ENCODE measurements at places on chromosomes 1 and 21. TPM values are rescaled to one million over a fixed set of nuclear protein-coding genes. Genes with fewer than 3 reads are reported as not detected.

DNAH14 gene
- 1.3 TPM for total RNA-seq

CYP2J2 gene
- 0.21 TPM for total RNA-seq

GUCA2A gene
- total RNA-seq: not detected

LCE2C gene
- total RNA-seq: not detected

- DNase-seq: no peak
Measured at GRCh38 chr1:36133484-36133883, 8.5 kb upstream of the COL8A2 start.

DNA sequence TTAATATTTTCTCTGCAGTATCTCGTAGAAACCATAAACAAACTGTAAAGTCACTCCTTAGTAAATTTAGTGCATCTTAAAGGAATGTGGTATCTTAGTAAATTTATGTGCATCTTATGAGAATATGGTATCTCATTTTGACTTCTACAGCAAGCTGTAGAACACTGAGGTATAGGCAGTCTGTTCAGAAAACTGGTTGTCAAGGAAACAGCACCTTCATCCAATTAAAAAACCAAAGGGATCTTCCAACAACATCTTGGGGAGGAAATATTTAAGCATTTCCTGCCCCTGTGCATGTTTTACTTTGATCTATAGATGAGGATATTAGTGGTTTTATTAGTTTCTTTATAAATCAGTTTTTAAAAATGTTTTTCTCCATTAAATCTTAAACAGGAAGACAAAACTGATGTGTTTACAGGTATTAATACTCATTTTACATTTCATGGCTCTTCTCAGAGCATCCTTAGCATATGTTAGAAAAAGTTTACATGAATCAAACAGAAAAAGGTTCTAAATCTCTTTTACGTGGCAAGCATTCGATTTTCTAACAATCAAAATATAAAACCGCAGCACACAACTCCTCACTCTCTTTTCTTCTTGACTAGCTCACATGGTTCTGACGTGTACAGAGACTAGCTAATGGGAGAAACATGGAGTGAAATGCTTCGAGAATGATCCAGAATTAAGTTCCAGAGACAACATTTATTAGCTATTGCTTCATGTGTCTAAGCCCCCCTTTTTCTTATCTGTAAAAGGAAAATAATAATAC lies 668.8 kb downstream of the PTPRC start:
- no peak for DNase-seq

DNA sequence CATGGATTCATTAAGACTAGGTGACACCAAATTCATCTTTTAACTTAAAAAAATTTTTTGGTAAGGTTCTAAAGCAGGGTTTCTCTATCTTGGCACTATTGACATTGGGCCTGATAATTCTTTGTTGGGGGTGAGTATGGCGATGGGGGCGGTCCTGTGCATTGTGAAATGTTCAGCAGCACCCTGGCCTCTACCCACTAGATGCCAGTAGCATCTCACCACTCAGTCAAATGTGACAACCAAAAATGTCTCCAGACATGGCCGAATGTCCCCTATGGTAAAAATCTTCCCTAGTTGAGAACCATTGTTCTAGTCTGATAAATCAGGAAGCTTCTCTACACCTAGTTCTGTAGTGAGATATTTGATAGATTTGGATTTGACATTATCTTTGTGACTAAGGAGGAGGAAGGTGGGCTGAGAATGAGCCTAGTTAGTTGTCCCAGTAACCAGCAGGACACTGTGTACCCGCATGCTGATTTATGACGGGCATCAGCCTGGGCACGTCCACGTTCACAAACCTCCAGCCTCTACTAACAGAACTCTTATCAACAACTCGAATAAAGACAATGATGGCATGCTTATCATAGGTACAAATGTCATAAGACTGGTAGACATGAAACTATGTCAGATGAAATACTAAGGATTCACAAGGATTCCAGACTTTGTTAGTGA lies 104.6 kb downstream of the KCND3 start:
- DNase-seq: no peak

DNA sequence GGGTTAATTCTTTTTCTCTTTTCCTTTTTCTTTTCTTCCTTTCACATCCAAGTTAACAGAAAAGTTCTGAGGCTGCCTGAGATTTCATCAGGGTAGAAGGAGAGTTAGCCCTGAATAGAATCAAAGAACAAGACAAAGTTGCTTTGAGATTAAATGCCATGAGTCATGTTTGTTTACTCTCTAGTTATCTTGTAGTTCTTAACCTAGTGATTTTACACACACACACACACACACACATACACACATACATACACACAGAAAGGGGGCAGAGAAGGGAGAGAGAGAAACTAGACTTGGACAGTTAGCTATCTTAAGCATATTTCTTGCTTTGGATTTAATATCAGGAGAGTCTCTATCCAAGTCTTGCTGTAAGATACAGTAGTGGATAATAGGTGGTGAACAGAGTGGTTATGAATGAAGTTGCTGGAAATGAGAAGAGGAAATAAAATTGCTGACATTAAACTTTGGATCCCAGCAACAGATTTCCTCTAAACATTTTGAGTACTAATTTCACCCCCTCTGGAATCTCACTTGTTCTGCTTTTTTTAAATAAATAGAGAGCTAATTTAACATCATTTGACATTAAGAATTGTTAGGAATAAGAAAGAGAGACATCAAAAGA lies 19.9 kb downstream of the PLA2G4A start:
- DNase-seq: no peak

DNA sequence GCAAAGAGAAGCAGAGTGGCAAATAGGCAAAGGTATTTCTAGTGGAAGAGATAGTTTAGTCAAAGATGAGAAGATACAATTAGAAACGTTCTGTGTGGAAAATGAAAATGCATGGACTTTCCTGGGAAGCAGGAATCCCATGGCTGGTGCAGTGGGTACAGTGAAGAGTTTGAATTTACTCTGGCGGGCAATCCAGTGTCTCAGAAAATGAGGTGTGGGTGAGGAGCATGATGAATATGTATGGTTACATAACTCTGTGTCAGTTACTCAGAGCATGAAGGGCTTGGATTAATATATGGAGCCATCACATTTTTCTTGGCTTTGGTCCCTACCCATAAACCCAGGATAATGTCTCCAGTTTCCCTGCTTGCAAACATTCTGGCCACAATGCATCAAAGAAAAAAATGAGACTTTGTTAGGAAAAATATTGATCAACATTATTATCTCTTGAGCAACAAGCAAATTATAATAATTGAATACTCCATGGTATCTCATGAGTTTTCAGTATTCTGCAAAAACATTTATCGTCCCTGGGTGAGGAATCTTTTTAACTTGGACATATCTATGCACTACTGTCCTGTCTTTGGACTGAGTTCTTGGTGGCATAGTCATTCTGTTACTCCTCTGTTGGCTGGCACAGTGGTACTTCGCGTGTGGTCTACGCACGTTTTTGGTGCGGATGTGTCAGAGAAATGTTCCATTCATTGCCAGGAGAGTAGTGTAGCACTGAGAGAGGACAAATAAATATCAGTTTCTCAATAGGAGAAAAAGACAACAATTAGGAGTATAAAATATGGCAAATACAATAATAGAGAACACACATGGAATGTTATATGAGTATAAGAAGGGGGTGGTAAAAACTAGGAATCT lies 173.7 kb upstream of the C1orf105 start:
- no peak for DNase-seq

All from natural killer cell (primary cell).